SK-MEL-5 (cell line): ENCODE measurements at places on chromosomes 3 and 15. TPM values are rescaled to one million over a fixed set of nuclear protein-coding genes. Genes with fewer than 3 reads are reported as not detected.

SMAD6 gene
- 3.2 and 4.6 TPM in 2 replicates for total RNA-seq

TPRG1 gene
- 0.45 TPM in 1 of 2 replicates, not detected in the other for total RNA-seq

SHQ1 gene
- total RNA-seq = 25.9 and 26.3 TPM in 2 replicates

LYZL4 gene
- not detected in 2 replicates for total RNA-seq

RARB gene
- 0.87 and 1.0 TPM in 2 replicates for total RNA-seq

KCNMB3 gene
- total RNA-seq = 0.37 and 0.58 TPM in 2 replicates

ROPN1 gene
- 33.4 and 37.8 TPM in 2 replicates for total RNA-seq

SERPINI2 gene
- not detected in 2 replicates for total RNA-seq

SCAANT1 gene
- not detected in 2 replicates for total RNA-seq

QTRT2 gene
- 33.1 and 33.2 TPM in 2 replicates for total RNA-seq

HYAL1 gene
- total RNA-seq = 0.24 and 1.1 TPM in 2 replicates

OSTN gene
- total RNA-seq = not detected in 2 replicates

CATSPER2 gene
- 0.50 and 0.53 TPM in 2 replicates for total RNA-seq

IREB2 gene
- 21.8 and 30.4 TPM in 2 replicates for total RNA-seq

RCCD1 gene
- total RNA-seq = 9.9 and 10.1 TPM in 2 replicates

PROS1 gene
- 242 and 248 TPM in 2 replicates for total RNA-seq

PAK6 gene
- not detected in 2 replicates for total RNA-seq
